ENCODE measurements at places on chromosomes 12 and 14.

- DNase-seq = no peak
Measured at GRCh38 chr12:98229540-98229924, 285.9 kb upstream of the TMPO start.

DNA sequence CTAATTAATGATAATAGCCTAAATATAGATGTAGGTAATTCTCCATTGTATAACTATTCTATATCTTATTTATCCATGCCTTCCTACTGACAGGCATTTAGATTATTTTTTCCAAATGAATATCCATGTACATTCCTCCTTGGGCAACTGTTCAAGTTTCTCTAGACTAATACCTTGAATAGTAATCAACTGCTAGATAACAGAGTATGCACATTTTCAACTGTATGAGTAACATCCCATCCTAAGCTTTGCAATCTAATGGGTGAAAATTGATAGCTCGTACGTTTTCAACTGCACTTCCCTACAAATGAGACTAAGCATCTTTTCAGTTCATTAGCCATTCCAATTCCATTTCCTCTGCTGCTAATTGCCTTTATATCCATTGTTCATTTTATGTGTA, 37.0 kb downstream of the YAF2 start:
- DNase-seq = no peak

- DNase-seq = peak; percentile 49
Measured at GRCh38 chr14:36583242-36583892, 953 bp upstream of the NKX2-8 start.

GRCh38 chr12:15689751-15690191, 99.4 kb downstream of the EPS8 start:
- no peak for DNase-seq

- no peak for DNase-seq
Measured at GRCh38 chr14:56995010-56995409, 184.7 kb upstream of the OTX2 start.

DNA sequence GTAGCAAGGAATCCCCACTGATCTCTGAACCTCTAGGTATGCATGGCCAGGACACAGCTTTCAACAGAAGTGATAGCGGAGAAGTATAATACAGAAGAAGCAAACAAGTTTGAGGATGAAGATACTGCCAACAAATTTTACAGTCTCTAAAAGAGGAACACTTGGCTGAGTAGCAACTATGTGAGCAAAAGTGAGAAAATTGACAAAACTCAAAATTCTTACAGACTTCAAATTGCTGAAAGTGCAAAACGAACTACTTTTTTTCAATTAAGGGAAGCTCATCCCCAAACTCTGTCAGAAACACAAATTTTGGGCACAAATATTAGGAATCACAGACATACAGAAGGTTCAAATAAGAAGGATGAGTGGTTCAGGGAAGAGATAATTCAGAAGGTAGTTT, 1324.6 kb downstream of the LRFN5 start:
- DNase-seq = no peak

DNA sequence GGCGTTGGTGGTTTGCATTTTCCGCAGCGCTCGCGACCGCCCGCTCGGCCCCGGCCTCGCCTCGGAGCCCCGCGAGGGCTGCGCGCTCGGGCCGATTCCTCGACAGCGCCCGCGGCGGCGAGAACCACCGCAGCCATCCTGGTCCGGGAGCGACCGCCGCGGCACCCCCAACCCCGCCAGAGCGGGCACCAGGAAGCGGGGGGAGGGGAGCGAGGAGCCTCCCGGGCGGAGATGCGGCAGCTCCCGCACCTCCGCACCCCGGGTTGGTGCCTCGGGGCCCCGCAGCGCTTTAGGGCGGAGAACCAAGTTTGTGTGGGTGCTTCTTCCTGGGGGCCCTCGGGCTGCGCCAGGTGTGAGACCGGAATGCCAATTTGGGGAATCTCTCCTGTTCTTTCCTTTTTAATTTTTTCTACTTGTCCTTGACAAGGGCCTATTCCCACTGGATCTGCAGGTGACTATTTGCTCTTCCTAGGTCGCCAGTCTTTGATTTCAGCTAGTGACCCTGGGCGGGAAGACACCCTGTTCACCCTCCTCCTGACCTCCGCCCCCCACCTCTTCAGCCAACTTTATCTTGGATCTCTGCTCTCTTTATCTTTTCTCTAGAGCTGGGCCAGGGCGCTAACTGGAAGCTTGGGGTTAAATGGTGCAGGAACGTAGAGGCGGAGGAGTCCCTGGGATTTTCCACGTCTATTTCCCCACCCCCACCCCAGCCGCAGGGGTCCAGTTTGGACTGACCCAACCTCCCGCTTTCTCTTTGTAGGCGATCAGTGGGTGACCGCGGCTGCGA, at the start of gene SOCS2:
SOCS2 (plus strand) TSS at position 751 of the 787 bp plus-strand sequence. CDS start 223 bp downstream, outside the sequence.
- DNase-seq = peak; percentile 84

DNA sequence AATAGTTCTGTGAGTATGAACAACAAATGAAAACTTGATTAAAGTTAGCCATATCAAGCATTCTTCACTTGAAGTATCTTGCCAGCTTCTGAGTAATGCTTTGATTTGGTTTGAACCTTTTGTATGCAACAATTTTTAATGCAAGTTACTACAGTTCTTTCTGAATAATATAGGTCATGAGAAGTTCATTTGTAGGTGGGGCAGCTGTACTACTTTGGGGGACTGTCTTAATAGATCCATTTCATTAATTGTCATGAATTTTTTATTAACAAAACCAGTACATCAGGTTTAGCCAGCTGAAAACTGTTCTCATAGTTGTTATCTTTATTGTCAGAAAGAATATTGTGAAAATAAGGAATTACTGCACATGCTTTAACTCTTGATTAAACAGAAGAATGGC, 142.7 kb downstream of the FOXA1 start:
- no peak for DNase-seq

DNA sequence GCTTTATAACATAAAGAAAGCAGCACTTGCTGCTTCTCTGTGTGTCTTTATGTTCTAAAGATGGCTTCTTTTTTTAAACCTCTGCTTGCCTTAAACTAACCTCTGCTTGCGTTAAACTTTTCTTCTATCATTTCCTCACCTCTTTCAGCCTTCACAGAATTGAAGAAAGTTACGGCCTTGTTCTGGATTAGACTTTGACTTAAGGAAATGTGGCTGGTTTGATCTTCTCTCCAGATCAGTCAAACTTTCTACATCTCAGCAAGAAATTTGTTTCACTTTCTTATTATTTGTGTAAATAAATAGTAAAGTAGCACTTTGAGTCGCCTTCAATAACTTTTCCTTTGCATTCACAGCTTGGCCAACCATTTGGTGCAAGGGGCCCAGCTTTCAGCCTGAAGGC, 64.2 kb downstream of the CMAS start:
- DNase-seq = peak; percentile 58

DNA sequence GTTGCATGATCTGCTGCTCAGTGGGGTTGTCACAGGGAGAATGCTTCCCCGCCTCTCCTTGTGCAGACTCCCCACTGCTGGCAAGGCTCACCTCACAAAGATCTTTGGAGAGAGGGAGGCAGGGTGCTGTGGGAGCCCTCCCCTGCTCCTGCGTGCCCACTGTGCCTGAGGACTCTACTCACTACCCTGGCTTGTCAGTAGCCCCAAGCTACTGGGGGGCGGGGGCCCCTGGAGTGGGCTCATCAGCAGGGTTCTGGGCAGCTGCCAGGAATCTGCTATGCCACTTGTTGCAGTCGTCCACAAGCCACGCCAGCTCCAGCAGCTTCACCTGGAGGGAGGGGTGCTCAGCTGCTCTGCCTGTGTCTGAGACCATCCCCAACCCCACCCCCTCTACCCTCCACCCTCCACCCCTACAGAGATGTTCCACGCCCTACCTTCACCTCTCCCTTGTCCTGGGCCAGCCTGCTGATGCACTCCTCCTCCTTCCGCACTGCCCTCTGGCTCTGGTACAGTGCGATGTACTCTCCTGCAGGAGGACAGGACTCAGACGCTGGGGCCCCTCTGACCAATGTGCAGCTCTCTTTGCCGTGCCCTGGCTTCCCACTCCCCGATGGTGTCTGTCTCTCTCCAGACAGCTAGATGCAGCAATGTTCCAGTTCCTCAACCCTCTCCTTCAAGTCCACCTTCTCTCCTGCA, 14.2 kb upstream of the BLTP3B start:
- DNase-seq = no peak

GRCh38 chr14:64645220-64645892, 58.9 kb upstream of the PLEKHG3 start:
- no peak for DNase-seq

DNA sequence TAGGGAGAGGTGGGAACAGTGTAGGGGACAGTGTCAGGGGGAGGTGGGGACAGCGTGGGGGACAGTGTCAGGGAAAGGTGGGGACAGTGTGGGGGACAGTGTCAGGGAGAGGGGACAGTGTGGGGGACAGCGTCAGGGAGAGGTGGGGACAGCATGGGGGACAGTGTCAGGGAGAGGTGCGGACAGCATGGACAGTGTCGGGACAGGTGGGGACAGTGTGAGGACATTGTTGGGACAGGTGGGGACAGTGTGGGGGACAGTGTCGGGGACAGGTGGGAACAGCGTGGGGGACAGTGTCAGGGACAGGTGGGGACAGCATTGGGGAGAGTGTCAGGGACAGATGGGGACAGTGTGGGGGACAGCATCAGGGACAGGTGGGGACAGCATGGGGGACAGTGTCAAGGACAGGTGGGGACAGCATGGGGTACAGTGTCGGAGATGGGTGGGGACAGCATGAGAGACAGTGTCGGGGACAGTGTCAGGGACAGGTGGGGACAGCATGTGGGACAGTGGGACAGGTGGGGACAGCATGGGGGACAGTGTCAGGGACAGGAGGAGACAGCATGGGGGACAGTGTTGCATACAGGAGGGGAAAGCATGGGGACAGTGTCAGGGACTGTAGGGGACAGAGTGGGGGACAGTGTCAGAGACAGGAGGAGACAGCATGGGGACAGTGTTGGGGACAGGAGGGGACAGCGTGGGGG, 139.0 kb downstream of the TMEM121 start:
- no peak for DNase-seq

GRCh38 chr14:48704639-48705038, 881.5 kb downstream of the RPS29 start:
- no peak for DNase-seq

- DNase-seq = no peak
Measured at GRCh38 chr12:55024575-55024974, 4.8 kb downstream of the NEUROD4 start.

GRCh38 chr12:118055144-118055557, 5.8 kb downstream of the WSB2 start:
- peak; percentile 91 for DNase-seq

DNA sequence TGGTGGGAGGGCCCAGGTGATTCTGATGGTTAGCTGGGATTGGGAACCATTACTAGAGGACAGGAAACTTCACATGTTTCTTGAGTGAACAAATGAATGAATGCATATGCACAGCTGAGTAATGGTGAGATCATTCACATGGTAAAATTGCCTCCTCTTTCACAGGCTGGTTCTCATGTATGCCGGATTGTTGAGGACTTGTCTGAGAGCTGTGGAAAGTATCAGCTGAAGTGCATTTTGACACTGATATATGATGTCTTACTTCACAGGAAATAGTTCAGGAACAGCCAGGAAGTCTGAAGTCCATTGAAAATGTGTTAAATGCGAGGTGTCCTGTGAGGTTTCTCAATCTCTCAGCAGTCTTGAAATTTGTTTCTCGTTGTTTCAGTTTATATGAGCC, 77.6 kb upstream of the DACT1 start:
- no peak for DNase-seq

GRCh38 chr12:52713960-52714886, 10.9 kb upstream of the KRT77 start:
- no peak for DNase-seq

- no peak for DNase-seq
Measured at GRCh38 chr12:96228566-96229248, 34.5 kb downstream of the ELK3 start.

DNA sequence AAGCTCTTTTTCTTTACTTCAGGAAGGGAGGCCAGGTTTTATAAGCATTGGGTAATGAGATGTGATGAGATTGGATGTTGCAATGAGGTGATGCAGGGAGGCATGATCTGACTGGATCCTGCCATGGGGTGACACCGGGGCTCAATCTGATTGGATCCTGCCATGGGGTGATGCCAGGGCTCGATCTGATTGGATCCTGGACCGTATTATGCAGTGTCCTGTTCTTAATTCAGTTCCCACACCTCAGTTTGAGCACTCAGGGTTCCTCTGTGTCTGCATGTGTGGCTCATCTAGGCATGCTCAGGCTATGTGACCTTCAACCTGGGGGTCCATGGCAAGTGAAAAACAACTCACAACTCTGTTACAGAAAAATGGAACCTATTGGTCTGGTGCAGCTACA, 166.4 kb downstream of the SLC15A4 start:
- no peak for DNase-seq

DNA sequence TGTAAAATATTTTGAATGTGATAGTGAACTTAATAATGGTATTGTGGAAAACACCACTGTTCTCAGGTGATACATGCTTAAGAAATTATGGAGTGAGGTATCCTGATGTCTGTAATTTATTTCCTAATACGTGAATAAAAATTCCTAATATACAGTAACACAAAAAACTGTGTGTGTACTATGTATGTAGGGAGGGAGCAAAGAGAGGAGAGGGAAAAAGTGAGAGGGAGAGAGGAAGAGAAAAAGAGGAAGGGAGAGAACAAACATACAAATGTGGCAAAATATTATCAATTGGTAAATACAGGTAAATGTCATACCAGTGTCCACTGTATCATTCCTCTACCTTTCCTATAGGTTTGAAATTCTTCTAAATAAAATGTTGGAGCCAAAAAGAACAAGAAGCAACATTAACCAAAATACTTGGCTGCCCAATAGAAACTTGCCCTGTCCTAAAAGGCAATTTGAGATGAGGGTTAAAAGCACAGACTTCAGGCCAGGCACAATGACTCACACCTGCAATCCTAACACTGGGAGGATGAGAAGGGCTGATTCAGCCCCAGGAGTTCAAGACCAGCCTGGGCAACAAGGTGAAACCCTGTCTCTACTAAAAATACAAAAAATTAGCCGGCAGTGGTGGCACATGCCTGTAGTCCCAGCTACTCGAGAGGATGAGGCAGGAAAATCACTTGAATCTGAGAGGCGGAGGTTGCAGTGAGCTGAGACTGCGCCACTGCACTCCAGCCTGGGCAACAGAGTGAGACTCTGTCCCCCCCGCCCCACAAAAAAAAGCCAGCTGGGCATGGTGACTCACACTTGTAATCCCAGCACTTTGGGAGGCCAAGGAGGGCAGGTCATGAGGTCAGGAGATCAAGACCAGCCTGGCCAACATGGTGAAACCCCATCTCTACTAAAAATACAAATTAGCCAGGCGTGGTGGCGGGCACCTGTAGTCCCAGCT, 14.5 kb downstream of the R3HDM2 start:
- no peak for DNase-seq

Data from activated CD4-positive, alpha-beta T cell treated with anti-CD3 and anti-CD28 coated beads, Interleukin-2, amount 10 ng/mL, durations not matched to agents 24 days and 14 days (primary cell).